ENCODE measurements at places on chromosomes 16 and 17.

- DNase-seq: no peak
These were observed 78.7 kb downstream of the LITAF start for GRCh38 chr16:11507991-11508390.

DNA sequence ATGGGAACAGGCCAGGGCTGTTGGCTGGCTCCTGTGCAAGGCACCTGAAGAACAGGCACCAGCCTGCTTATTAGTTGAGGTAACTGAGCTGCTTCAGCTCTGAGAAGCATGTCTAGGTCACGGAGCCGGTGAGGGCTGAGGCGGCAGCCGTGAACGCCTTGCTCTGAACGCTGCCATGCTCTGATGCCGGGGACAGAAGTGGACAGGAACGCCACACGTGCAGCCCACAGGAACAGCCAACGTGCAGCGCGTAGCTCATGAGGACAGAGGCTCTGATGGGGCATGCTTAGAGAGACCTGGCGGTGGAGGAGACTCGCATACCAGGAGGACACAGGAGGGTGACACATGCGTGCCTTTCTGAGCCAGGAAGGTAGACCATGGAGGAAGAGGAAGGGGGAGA lies 25.6 kb downstream of the USP22 start:
- no peak for DNase-seq

DNA sequence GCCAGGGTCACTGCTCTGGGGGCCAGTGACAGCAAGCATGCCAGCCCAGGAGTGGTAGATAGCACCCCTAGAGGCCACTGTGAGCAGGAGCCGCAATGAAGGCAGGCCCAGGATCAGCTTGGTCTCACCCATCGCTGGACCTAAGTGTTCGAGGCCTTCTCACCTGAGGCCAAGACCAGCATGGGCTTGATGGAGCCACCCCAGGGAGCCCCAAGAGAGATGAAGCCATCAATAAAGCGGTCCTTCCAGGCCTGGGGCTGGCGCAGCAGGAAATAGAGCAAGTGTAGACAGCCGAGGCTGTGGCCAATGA lies 1.8 kb downstream of the LCAT start:
- no peak for DNase-seq

DNA sequence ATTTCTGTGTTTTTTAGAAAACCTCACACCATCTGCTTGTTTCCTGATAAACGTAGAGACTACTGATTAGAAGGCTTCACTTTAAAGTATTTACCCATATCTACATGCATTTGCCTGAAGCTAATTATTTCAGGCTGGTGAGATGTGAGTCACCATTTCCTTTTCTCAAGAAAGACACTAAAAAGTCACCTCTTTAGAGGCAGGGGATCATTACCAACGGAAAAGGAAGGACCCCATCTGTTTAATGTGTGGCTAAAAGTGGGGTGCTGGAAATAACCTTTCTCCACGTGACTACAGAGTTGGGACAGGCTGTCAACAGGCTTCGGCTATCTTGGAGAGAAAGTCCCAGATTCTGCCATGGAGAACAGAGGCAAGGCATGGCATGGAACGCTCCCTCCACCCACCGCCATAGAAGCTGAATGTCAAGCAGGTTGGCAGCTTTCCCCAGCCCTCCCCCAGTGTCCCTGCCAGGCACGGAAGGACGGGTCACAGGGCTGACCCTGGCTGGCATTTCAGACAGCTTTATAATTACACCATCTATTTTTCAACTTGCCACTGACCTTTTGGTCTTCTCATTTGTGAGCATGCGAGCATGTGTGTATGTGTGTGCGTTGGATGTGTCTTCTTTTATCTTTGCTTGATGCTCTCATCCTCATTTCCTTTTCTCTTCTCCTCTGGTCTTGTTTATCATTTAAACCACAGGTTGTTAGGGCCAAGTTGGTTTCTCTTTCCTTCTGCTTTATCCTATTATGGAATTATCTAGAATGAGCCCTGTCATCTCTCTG lies 157.0 kb downstream of the CPPED1 start:
- no peak for DNase-seq

DNA sequence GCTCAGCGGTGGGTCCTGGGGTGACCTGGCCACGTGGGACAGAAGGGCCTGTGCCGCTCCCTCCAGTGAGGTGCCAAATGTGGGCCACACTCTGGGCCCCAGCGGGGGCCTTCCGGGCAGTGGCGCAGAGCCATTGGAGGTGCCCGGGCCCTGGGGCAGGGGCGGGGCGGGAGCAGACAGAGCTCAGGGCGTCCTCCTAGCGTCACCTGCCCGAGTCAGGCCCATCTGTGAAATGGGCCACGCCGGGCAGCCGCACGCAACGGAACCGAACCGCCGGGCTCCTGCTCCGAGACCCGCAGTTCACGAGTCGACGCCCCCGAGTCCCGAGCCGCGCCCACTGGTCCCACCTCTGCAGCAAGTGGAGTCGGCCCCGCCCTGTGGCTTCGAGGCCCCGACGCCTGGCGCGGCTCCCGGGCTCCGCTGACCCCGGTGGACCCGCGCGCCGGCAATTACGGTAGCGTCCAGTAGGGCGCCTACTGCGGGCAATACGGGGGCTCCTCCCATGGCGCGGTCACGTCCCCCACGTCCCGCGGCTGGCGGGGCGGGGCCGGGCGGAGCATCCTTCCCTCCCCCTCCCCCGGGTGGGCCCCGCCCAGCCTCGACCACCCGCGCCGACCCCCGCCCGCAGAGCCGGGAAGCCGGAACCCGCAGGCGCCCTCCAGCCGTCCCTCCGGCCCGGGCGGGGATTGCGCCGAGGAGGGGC lies 1.9 kb downstream of the SLC16A3 start:
- no peak for DNase-seq

- DNase-seq: no peak
These were observed 222.3 kb downstream of the GSG1L start for GRCh38 chr16:27841061-27841801.

Measured in activated CD4-positive, alpha-beta T cell treated with anti-CD3 and anti-CD28 coated beads, Interleukin-2, amount 50 U/mL, for 4 hours (primary cell).